Stimulated activated CD8-positive, alpha-beta memory T cell treated with anti-CD3 and anti-CD28 coated beads, Interleukin-15, amount 100 ng/mL, for 4 hours (primary cell): ENCODE measurements at places on chromosomes 1 and 21.

DNA sequence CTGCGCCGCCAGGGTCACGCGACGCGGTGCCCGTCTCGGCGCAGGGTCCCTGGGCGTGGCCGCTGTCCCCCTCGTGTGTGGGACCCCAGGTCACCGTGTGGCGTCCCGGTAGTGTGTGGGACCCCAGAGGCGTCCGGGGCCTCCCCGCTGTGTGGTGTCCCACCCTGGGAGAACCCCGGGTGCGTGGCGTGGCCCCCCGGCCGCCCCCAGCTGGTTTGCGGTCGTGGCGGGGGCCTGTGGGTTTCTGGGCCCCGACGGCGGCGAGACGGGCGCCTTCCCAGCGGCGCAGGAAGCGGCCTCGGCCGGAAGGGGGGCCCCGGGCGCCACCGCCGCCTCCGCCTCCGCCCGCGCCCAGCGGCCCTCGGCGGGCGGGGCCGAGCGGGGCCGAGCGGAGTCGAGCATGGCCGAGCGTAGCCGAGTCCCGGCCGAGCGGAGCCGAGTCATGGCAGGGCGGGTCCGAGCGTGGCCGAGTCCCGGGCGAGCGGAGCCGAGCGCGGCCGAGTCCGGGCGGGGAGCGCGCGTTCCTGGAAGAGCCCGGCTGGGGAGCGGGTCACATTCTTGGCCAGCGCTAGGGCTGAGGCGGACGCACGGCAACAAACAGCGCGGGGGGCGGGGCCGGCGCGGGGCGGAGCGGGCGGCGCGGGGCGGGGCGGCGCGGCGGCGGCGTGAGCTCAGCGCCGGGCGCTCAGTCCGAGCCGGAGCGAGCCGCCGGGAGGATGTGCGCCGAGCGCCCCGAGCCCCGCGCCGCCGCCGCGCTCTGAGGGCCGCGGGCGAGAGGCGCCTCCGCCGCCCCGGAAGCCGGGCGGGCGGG is 568 bp upstream of the SKI start:
- peak; percentile 78 for DNase-seq

GRCh38 chr1:200675588-200675852 is 5.8 kb upstream of the DDX59 start:
- no peak for DNase-seq

DNA sequence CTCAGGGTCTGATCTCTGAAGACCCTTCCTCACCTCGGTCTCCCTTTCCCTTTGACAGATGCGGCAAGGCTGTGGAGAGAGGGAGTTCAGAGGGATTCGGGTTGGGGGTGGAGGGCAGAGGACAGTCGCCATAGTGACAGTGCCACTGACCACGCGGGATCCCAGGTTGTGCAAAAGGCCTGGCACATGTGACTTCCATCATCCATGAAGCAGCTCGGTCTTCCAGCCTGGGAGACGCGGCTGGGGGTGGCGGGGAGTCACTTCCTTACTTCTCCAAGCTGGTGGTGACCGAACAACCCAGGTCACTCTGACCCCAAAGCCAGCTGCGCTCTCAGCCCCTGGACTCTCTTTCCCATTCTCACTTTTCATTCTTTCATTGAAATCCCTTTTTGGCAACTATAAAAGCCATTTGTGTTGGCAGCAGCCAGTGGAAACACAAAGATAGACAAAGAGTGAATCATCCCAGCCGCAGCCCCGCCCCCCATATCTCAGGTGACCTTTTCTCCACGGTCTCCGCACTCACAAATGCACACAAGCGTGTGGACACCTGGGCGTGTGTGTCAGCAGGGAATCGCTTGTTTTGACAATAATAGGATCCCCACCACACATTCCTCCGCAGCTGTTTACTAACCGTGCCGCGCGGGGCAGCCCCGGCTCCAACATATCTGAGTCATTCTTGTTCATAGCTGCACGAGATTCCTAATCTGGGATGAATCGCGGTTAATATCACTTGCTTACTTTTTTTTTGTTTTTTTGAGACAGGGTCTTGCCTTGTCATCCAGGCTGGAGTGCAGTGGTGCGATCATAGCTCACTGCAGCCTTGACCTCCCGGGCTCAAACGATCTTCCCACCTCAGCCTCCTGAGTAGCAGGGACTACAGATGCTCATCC is 68.3 kb downstream of the DHRS3 start:
- no peak for DNase-seq

DNA sequence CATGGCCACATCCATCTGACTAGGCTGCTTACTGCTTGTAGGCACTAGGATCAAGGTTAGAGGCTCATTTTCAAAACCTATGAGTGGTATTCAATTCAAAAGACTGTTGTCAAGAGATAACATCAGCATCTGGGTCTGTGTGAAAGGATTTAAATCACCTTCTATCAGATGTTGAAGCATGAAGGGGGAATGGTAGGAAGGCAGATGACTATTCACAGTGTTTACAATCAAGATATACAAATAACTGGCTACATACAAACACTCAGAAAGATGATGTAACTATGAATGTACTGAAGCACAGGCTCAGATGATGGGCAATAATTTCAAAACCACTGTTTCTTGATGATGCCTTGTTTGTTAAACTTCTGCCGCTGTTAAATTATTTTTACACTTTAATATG is 249.2 kb downstream of the SLC45A1 start:
- no peak for DNase-seq

GRCh38 chr1:110070671-110071242 is at the start of gene ALX3:
Gene ALX3, minus strand, starts transcription at chr1:110070672. Its CDS starts 60 bp downstream, at chr1:110070612.
- DNase-seq = no peak

DNA sequence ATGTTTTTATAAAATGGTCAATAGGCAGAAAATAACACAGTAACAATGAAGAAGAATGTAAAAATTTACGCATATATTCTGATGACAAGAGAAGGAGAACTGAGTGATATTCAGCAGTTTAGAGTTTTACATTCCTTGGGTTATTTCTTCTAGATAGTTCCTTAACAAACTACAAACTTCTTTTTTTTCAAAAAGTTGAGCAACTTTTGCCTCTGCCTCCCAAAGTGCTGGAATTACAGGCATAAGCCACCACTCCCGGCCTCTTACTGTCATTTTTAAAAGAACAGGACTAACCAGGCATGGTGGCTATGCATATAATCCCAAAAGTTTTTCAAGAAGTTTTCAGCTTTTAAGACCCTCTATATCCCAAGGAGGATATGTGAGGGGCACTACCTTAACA is 32.9 kb downstream of the ARNT start:
- DNase-seq = no peak

GRCh38 chr1:212567638-212568037 is 40.9 kb upstream of the ATF3 start:
- no peak for DNase-seq

GRCh38 chr1:53577761-53578100 is 118.5 kb downstream of the DMRTB1 start:
- DNase-seq = no peak

DNA sequence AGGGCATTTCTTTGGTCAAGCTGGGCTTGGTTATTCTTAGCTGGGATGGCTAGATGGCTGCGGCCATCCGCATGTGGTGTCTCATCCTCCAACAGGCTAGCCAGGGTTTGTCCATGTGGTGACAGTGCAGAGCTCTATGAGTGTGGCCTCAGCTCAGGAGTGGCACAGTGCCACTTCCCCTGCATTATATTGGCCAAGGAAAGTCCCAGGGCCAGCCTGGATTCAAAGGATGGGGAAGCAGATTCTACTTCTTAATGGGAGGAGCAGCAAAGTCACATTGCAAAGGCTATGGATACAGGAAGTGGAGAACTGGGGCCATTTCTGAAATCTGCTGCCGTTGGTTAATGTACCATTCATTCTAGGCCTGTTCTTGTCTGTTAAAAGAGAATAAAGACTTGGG is 34.4 kb downstream of the STUM start:
- no peak for DNase-seq

DNA sequence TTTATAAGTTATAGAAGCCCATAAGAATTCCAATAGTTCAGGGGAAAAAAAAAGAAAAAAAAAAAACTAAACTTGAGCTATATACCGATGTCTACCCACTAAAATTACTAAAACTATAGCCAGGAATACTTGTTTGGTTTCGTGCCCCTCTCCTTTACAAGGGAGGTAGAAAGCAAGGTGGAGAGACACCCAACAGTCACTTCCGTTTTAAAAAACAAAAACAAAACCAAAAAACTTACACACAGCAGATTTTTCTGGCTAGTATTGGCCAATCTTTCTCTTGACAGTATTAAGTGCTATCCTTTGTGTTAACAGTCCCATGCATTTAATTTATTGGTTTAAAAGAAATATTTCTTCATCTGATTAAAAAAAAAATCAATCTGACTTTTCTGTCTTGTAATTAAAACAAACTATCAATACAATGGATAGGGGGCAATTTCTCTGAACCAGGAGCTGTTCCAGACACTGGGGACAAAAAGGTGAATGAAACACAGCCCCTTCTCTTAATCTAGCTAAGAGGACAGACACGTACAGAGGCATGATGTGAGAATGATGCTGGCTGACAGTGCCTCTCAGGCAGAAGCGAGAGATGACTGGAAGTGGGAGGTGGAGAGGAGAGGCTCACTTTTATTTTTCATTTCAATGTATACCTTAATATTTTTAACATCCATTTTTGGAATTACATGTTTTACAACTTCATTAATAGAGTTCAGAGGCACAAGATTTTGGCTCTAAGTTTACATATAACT is 214.8 kb downstream of the RERE start:
- DNase-seq = no peak

GRCh38 chr1:151003180-151003579 is 3.5 kb downstream of the MINDY1 start:
- no peak for DNase-seq

GRCh38 chr1:112504661-112505399 is 3.9 kb upstream of the WNT2B start:
- no peak for DNase-seq

- no peak for DNase-seq
Observed at GRCh38 chr1:164699815-164700491, 141.0 kb downstream of the PBX1 start.

DNA sequence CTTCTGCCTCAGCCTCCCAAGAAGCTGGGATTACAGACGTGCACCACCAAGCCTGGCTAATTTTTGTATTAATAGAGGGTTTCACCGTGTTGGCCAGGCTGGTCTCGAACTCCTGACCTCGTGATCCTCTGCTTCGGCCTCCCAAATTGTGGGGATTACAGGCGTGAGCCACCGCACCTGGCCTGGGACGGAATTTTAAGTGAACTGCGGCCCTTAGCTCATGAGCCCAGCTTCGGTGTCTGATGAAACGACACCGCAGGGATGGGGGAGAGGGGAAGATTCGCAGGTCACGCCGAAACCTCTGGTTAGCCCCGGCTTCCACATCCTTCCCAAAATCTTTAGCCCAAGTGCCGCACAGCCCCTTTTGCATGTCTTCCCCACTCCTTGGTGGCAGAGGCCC is 39.1 kb downstream of the LRRC3 start:
- DNase-seq = no peak

DNA sequence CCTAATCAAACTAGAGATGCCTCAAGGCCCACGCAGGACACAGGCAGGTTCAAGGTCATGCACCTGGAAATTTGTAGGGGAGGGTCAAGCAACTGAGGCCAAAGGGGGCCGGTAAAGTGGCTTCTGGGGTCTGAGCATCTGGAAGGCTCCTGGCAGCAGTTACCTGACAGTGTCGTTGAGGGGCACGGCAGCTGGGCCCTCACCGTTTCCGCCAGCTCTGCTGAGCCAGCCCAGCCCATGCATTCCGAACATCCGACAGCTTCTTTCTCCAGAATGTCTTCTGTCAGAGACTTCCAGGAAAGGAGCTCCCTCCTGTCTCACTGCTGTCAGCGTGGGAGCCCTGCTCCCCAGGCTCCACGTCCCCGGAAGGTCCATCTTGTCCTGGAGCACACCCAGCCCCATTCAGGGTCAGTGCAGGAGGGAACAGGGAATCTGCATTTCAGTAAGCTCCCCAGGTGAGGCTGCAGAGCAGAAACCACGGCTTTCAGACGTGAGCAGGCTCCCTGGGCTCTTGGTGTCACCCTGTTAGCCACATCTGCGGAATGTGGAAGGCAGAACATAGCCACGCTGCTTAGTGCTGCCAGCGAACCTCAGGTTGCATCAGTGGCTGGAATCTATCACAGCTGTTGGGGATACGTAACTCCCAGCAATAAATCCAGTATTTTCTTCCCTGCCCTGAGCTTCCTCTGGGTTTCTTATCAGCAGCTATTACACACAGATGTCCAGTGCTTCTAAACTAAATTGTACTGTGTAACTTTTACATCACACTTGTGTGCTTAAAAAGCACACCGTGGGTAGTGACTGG is 36.3 kb upstream of the FAM3B start:
- DNase-seq = no peak

DNA sequence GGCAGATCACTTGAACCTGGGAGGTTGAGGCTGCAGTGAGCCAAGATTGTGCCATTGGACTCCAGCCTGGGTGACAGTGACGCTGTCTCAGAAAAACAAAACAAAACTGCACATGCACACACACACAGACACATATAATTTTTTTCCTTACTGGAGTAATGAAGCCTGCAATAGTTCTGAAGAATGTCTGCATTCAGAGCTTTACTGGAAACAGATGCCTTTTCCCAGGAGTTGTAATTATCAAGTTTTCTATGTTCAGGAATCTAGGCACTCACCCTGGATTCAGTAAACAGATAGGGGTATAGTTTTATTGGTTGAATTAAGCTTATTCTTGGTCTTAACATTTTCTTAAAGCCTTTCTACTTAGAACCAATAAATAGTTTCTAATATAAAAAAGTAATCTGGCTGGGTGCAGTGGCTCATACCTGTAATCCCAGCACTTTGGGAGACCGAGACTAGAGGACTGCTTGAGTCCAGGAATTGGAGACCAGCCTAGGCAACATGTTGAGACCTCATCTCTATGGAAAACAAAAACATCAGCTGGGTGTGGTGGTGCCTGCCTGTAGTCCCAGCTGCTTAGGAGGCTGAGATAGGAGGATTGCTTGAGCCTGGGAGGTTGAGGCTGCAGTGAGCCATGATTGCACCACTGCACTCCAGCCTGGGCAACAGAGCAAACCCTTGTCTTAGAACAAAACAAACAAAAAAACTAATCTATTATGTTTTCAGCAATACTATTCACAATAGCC is 15.8 kb downstream of the SPEN start:
- no peak for DNase-seq
